ENCODE measurements at places on chromosomes 16 and 17.

DNA sequence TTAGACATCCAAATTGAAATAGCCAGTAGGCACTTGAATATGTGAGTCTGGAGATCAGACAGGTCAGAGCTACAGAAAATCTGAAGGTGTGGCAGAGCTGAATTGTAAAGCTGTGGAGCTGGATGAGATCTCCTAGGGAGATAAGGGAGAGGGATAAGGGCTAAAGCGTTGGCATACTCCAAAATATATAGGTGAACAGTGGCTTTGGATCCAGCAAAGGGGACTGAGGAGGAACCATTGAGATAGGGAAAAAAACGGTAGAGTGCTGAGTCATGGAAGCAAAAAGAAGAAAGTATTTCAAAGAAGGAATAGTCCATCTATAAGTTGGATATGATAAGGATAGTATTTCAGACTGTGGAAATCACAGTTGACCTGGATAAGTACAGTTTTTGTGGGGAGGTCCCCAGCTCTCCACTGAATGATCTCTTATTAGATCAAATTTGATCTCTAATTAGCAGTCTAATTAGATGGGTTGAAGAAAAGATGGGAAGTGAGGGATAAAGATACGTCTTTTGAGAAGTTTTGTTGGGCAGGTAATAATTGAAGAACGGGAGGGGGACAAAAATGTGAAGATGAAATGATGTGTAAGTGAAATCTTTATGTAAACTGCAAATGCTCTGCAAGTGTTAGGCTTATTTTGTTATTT is 587 bp upstream of the DBF4B start:
- DNase-seq = no peak

GRCh38 chr17:70327279-70327678 is 157.9 kb downstream of the KCNJ2 start:
- no peak for DNase-seq

- no peak for DNase-seq
These were observed 45.1 kb downstream of the YPEL2 start for GRCh38 chr17:59376506-59376905.

GRCh38 chr16:49886554-49887094 is 30.7 kb upstream of the ZNF423 start:
- no peak for DNase-seq

DNA sequence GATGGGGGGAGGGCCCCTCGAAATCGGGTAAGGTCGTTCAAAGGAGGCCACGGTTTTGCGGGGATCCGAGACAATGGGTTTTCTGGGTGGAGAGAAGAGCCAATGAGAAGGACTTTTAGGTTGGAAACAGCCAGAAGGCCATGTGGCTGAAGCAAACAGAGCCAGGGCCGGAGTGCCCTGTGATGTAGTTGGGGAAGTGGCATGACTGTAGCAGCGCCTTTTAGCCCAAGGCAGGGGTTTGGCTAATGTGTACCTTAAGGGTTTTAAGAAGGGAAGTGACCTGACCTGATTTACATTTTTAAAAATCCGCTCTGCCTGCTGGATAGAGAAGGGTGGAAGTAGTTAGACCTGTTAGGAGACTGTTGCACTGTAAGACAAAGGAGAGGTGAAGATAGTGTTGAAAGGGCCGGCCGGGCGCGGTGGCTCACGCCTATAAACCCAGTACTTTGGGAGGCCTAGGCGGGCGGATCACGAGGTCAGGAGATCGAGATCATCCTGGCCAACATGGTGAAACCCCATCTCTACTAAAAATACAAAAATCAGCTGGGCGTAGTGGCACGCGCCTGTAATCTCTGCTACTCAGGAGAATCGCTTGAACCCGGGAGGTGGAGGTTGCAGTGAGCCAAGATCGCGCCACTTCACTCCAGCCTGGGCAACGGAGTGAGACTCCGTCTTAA is 1.0 kb downstream of the LYRM1 start:
- DNase-seq = peak; percentile 54

- no peak for DNase-seq
These were observed 72.0 kb upstream of the CHMP6 start for GRCh38 chr17:80919331-80920311.

DNA sequence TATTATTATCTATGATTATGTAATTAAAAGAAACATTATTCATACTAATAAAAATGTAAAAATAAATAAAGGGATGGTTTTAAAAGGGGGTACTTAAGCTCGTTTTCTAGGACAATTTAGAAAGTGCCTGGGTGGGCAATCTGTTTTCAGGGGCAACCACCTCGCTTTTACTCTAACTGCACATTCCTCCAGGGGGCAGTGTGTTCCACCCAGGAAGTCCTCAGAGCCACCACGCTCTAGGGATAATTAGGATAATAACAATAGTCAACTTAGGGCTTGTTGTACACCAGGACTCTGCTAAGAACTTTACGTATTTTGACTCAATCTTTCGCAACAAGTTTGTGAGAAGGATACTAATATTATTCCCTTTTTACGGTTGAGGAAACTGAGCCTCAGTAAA is 396.7 kb upstream of the MAF start:
- DNase-seq = no peak

DNA sequence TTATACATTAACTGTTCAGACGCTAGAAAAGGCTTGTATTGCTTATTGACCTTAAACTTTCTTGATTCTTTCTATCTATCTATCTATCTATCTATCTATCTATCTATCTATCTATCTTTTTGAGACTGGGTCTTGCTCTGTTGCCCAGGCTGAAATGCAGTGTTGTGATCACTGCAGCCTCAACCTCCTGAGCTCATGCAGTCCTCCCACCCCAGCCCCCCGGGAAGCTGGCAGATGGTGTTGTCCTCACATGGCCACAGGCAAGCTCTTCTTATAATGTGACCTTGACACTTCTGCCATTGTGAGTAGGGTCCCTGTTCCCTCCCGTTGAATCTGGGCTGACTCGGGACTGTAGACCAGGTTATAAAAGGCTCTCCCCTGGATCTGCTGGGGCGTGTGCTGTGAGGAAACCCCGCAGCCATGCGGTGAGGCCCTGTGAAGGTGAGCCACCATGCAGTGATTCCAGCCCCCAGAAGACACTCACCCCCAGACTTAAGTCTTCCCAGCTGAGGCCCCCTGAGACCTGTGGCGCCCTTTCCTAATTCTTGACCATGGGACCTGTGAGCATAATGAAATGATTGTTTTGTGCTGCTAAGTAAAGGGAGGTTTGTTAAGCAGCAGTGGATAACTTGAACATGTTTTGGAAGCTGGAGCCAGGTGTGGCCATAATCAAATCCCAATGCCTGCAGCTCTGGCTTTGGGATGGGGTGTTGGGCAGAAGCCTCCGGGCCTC is 54.3 kb downstream of the RPTOR start:
- DNase-seq = no peak

DNA sequence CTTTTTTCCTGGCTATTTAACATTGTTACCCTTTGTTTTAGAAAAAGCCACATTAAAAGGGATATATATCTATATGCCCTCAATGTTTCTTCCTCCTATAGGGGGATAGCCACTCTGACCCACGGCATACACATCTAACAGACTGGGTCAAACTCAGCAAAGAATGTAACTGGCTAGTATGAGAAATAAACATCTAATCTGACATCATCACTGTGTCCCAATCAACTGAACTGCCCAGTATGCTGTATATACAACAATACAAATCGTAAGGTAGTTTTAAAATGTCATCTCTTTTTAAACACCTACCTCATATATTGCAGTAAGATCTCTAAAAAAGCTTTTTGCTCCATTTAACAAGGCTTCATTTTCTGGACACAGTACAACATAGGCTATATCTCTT is 39.9 kb upstream of the INTS2 start:
- no peak for DNase-seq

GRCh38 chr16:35181422-35182030 is 1722.1 kb downstream of the TP53TG3F start:
- DNase-seq = no peak

- no peak for DNase-seq
These were observed 174.0 kb upstream of the GSE1 start for GRCh38 chr16:85438981-85439685.

- no peak for DNase-seq
These were observed 3.8 kb upstream of the ICAM2 start for GRCh38 chr17:64024215-64024654.

- no peak for DNase-seq
These were observed 114.7 kb downstream of the C16orf78 start for GRCh38 chr16:49488336-49488735.

- DNase-seq = no peak
These were observed at the start of gene ZNF629 for GRCh38 chr16:30786936-30787612. Gene ZNF629 (minus strand): TSS chr16:30787205. CDS start chr16:30784482, 2,723 bp downstream.

- no peak for DNase-seq
These were observed 29.7 kb upstream of the WSCD1 start for GRCh38 chr17:6040504-6040903.

- DNase-seq = no peak
These were observed 32.6 kb downstream of the MED13 start for GRCh38 chr17:62032480-62032879.

DNA sequence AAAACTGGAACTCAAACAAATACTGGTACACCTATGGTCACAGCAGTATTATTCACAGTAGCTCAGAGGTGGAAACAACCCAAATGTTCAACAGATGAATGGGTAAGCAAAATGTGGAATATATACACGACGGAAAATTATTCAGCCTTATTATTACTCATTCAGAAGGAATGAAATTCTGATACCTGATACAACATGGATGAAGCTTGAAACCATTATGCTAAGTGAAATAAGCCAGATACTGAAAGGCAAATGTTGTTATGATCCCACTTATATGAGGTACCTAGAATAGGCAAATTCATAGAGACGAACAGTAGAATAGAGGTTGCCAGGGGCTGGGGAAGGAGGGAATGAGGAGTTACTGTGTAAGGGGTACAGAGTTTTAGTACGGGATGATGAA is 27.1 kb upstream of the MYLK3 start:
- DNase-seq = no peak

DNA sequence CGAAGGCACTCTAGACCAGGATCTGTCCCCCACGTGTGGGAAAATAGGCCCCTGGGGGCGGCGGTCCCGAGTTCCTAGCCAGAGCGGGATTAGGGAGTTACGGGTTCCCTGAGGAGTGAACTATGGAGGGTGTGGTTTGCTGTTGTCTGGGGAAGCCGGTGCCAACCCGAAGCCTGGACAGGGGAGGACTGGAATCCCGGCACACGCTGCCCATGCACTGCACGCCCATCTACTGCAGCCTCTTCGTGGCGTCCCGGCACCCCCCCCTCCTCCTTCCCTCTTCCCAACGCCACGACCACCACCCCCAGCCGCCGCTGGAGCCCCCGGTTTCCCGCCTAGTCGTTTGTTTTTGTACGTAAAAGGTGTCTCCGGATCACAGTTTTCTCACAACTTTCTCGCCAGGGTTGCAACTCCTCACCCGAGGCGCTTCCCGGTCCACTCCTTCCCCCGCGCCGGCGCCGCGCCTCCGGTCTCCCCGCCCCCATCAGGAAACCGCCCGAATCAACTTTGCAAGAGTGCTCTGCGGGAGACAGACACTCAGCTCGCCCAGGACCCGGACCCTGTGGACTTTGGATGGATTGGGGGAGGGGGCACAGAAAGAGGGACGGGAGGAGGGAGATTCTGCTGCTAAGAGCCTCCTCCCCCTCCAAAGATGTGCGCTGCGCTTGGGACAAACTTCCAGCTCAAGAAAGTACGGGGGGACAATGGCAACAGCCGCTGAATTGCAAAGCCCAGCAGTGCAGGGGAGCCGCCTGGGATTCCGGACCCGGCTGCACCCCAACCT is 1.4 kb upstream of the LHX1 start:
- no peak for DNase-seq

- DNase-seq = no peak
These were observed 61.7 kb upstream of the LYRM9 start for GRCh38 chr17:27954548-27955495.

DNA sequence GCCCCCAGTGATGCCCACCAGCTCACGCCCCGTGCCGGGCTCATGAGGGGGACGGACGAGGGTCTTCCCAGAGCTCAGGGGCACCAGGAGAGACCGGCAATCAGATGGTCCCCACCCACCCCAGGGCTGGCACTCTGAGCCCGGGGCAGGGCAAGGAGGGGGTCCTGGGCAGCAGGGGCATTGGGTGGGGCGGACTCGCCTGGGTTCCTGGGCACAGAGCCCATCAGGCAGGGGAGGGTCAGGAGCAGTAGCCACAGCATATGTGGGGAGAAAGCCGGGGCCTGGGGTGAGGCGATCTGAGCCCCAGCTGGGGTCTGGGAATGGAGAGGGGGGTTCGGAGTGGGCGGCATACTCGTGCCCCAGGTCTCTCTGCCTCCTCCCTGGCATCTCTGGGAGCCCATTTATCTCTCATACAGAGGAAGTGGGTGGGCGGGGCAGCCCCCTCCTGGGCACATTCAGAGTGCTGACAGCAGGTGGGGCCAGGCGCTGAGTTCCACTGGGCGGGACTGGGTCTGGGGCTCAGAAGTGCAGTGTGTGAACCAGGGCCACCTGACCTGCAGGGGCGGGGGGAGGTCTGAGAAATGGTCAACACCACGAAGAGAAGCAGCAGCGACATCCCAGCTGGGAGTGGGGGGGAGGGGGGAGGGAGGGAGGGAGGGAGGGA is 20.5 kb upstream of the UBE2I start:
- DNase-seq = peak; percentile 27

- DNase-seq = no peak
These were observed 114.5 kb upstream of the METRNL start for GRCh38 chr17:82964851-82965341.

- DNase-seq = no peak
These were observed 11.7 kb upstream of the IL17C start for GRCh38 chr16:88626646-88627045.

GRCh38 chr16:733382-734207 is 6.7 kb downstream of the HAGHL start:
- DNase-seq = no peak

DNA sequence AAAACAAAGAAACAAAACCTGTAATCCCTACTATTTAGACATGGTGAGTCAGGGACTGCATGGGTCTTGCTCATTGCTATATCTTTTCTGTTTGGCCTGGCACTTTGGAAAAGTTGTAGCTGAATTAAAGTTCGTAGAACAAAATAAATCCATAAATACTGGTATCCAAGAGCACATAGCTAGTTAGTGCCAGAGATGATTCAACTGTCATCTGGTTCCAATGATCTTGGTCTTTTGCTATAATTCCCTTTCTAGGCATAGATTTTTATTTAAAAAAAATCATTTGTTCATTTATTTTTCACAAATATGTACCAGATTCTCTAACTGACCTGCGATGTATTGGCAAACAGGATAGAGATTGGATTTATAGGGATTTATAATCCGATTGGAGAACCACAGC is 1436.1 kb upstream of the GOT2 start:
- DNase-seq = no peak

DNA sequence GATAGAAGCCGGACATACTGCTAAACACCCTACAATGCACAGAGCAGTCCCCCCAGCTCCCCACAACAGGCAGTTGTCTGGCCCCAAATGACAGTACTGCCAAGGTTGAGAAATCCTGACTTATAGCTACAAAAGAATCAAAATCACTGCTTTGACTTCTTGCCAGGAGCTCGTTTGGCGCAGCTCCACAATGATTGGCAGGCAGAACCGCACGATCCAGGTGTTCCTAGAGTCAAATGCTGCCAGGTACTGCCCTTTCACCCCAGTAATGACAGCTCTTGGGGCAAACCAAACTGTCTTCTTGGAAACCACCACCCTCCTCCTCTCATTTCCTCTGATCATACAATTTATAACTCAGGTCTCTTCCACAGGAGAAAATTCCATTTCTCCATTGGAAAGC is 2.2 kb upstream of the TMC5 start:
- DNase-seq = no peak
